Karpas-422 (cell line): ENCODE measurements at places on chromosomes 3 and 15.
A peak's percentile ranks its signal among the peaks of the same experiment; 100 is the strongest.

- peak; percentile 51 for DNase-seq
Observed at GRCh38 chr3:185934767-185935464, 2.9 kb downstream of the TRA2B start.

GRCh38 chr3:113947372-113948014, at the start of gene ZDHHC23:
ZDHHC23 (plus strand) TSS chr3:113948013; CDS start chr3:113948803, 790 bp downstream.
- DNase-seq, result peak; percentile 82

DNA sequence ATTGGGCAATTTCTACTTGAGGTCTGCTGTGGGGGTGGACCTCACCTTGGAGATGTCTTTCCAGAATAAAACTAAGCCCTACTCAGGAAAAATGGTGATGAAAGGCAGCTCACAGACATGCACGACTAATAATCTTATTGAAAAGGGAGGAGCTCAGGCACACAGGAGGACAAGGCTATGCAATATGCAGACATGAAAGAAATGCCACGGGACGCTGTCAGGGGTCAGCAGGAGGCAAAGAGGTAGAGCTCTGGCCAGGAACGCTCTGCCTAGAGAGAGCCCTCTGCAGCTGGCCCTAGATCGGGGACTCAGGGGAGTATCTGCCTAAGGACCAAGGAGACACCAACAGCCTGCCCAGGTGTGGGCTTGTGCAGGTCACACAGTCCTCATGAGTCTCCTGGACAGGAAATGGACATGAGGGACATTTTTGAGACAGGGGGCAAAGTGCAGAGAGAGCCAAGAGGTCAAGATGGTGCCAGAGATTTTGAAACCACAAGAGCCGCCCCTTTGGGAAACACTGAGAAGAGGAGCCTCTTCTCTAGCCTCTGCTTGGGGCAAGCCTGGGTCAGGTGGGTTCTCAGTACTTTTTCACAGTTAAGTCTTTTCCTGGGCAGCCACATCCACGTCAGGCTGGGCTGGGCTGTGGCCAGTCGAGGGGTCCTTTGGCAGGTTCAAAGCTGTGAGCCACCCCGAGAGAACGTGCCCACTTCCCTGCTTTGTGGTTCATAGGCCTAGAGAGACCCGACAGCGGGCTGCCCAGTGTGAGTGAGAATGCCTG, 23.2 kb downstream of the EAF1 start:
- DNase-seq, result no peak

DNA sequence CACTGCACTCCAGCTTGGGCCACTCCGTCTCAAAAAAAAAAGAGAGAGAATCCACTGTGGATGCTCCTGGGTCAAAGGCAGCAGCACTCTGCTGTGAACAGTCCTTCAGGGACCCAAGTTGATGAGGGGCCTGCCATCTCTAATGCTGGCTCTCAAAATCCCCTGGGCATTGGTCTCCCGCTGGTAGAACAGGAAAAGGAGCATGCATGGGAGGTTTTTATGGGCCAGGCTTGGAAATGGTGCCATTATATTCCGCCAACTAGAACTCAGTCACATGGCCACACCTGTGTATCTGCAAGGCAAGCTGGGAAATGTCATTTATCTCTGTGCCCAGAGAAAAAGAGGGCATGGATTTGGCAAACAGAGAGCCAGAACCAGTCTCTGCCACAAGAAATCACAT, 3.4 kb upstream of the DIS3L start:
- no peak for DNase-seq

- no peak for DNase-seq
Observed at GRCh38 chr15:100806157-100806556, 73.5 kb upstream of the ALDH1A3 start.

DNA sequence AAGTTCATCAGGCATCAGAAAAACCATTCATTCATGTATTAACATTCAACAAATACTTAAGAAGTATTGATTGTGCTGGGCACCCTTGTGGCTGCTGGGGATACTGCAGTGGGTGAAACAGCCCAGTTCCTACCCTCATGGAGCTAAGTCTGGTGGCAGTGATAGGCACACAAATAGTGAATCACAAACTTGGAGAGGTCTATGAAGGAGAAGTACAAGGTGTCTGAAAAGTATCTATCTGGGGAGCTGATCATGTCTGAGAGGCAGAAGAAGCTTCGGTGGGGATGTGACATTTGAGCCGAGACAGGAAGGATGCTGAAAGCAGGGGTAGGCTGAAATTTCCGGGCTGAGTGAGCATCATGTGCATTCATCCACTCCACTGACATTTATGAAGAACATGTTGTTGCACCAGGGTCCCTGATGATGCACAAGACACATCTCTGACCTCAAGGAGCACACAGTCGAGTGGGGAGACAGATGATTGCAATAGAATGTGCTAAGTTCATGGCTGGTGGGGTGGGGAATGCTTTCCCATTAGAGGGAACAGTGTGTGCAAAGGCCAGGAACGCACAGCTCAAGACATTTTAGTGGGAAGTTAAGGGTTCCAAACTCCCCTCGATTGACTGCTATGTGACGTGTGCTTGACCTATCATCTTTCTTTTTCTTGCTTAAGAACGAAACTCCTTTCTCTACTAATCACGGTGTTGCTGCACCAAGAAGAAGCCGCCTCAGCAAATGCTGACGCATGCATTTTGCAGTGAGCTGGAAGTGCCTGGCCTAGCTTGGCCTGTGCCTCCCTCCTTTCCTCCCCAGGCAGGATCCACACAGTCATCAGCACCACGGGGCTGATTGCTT, 309.1 kb upstream of the ICE2 start:
- DNase-seq, result peak; percentile 63

- DNase-seq, result no peak
Observed at GRCh38 chr3:33648793-33649192, 69.3 kb downstream of the CLASP2 start.

DNA sequence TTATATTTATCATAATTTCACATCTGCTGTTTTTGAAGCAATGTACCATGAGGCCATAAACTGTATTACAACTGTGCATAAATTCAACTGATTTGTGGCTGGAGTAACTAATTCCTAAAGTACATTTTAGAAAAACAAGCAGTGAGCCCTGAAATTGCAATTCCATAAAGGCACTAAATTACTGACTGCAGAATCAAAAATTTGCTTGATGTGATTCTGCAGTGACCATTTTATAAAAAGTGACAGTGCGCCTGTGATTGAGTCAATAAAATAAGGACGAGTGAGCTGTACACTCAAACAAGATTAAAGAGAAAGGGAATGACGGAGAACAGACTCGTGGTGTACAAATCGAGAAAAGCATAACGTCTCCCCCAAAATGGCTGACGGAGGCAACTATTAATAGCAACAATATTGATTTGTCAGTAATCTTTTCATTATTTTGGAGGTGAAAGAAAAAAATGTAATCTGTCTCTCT, 121.4 kb upstream of the MEIS2 start:
- DNase-seq, result no peak

- no peak for DNase-seq
Observed at GRCh38 chr3:115554487-115554807, 68.9 kb upstream of the GAP43 start.

- peak; percentile 72 for DNase-seq
Observed at GRCh38 chr3:12750223-12750622, 8.8 kb downstream of the TMEM40 start.

DNA sequence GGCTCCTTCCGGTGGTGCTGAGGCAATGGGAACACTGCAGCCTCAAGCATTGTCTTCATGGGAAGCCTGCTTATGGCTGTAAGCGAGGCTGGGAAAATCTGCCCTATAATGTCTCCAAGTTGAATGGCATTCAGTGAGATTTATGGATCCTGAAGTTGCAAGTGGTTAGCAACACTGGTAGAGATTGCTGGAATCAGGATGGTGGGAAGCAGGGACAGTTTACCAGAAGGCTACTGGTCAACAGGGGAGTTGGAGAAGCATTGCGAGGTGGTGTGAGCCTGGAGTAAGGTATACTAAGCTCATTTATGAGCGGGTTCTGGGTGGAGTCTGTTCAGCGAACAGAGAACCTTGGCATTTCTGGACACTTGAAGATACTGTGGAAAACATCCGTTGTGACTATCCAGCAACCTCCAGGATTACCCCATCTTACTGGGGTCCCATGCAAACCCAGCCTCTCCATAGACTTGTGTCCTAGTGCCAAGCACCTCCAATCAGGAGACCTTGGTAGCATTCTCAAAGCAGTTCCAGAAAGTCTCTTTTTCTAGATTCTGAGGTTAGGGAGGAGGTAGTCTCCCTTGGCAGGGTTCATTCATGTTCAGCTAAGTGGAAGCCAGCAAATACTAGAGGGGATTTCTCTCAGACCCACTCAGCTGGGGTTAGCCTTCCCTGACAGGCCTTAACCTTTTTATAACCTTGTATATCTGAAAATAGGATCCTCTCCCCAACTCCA, 7.3 kb downstream of the RPSA start:
- peak; percentile 66 for DNase-seq

GRCh38 chr3:65855370-65856100, 183.2 kb downstream of the MAGI1 start:
- no peak for DNase-seq

DNA sequence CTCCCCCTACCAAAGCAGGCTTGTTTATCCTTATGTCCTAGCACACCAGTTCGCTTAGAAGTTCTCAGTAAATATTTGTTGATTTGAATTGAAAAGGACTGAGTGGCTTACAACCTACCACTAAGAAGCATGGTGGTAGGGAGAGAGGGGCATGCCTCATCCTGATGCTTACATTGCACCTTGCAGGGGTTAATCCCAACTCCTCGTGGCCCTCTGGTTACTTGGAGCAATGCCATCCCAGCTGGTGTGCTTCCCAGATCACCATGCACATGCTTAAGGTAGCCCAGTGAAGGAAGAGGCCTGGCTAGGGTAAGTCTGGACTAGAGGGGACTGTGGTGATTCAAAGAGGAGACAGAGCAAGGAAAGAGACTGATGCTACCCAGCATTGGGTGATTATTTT, 253.3 kb downstream of the CLSTN2 start:
- no peak for DNase-seq

DNA sequence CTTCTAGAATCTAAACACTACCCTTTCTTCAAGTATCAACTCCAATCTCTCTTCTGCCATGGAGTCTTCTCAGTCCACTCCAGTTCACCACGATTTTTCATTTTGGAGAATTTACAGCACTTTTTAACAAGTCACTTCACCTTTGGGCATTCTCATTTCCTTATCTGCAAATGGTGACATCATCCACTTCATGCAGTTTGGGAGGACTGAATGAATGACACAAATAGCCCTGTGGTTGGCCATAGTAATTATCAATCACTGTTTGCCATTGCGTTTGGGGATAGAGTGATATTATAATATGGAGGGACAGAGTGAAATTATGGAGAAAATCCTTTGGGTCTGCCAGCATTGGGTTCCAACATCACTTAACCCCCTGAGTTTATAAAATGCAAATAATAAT, 38.0 kb upstream of the TM4SF1 start:
- no peak for DNase-seq

- DNase-seq, result no peak
Observed at GRCh38 chr3:31890742-31891469, 90.2 kb downstream of the OSBPL10 start.

DNA sequence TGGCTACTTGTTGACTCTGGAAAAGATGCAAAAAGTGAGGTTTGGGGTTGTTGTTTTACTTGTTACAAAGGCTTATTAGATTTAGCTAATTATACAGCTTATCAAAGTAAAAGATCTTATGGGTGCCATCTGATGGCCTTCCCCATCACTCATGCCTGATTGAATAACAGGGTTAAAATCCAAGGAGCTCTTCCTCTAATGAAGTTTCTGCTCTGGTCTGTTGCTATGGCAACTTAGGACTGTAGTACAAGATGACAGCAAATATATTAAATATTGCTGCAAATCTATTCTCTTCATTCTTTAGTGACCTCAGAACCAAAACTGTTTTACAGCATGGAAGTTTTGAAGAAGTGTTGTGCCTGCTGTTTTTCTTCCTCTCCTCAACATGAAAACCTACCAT, 45.6 kb upstream of the SRGAP3 start:
- DNase-seq, result no peak

DNA sequence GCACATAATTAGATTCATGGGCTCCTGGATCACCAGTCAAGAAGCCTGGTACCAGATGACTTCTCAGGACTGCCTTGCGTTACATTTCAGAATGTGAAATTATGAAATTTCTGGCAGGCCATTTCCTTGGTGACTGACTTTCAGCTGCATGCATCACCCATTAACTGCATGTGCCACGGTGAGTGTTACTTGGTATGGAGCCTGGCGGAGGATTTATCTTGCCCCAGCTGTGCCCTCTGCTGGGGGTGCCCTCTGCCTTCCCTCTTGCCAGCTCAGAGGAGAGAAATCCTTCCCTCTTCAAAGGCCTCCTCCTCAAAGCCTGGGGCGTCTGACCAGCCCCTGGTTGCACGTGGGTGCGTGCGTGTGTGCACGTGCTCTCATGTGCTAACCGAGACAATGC, 57.7 kb upstream of the CTSH start:
- DNase-seq, result no peak

DNA sequence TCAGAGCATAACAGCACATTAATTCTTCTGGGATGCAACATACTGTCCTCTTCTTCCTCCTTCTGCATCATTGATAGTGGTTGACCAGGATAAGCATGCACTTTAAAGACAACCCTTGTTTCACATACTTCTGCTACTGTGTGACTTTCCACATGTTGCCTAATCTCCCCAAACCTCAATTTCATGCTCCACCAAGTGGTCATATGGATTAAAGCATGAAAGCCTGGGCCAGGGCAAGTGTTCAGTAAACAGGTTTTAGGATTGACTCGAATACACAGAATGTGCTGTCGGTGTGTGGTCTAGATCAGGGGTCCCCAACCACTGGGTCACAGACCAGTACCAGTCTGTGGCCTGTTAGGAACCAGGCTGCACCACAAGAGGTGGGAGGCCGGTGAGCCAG, 22.5 kb upstream of the BFSP2 start:
- peak; percentile 79 for DNase-seq

DNA sequence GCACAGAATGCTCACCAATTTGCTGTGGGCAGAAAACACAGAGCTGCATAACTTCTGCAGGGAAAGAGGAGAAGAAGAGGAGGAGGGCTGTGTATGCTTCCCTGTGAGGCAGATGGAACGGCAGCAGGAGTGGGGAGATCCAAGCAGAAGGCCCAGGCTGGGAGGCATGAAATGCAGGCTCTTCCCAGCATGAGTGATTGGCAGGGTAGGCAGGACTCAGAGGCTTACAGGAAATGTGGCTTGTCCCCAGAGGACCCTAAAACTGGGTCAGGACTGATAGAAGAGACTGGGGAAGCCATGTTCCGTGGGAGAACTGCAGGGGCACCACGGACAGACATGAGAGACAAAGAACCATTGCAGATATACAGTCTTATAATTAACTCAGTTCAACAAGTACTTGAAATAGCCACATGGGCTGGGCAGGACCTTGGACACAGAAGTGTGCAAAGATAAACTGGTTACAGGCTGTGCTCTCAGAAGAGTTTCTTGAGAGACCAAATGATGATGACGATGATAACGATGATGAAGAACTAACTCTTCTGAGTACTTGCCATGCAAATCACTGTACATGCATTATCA, 286.9 kb downstream of the EPHB1 start:
- DNase-seq, result no peak

GRCh38 chr3:61574854-61575253, 13.5 kb downstream of the PTPRG start:
- DNase-seq, result no peak

- DNase-seq, result no peak
Observed at GRCh38 chr3:164940745-164941144, 137.6 kb downstream of the SI start.
